ENCODE measurements at places on chromosomes 3 and 15.

- no peak for DNase-seq
These were observed 788.2 kb upstream of the ALCAM start for GRCh38 chr3:104578558-104578957.

- DNase-seq, result peak; percentile 64
These were observed 242.6 kb upstream of the TOPAZ1 start for GRCh38 chr3:43998836-43999727.

- DNase-seq, result no peak
These were observed 627.2 kb downstream of the CADM2 start for GRCh38 chr3:85586018-85586417.

- no peak for DNase-seq
These were observed 467.4 kb downstream of the EPHB1 start for GRCh38 chr3:135262441-135262840.

DNA sequence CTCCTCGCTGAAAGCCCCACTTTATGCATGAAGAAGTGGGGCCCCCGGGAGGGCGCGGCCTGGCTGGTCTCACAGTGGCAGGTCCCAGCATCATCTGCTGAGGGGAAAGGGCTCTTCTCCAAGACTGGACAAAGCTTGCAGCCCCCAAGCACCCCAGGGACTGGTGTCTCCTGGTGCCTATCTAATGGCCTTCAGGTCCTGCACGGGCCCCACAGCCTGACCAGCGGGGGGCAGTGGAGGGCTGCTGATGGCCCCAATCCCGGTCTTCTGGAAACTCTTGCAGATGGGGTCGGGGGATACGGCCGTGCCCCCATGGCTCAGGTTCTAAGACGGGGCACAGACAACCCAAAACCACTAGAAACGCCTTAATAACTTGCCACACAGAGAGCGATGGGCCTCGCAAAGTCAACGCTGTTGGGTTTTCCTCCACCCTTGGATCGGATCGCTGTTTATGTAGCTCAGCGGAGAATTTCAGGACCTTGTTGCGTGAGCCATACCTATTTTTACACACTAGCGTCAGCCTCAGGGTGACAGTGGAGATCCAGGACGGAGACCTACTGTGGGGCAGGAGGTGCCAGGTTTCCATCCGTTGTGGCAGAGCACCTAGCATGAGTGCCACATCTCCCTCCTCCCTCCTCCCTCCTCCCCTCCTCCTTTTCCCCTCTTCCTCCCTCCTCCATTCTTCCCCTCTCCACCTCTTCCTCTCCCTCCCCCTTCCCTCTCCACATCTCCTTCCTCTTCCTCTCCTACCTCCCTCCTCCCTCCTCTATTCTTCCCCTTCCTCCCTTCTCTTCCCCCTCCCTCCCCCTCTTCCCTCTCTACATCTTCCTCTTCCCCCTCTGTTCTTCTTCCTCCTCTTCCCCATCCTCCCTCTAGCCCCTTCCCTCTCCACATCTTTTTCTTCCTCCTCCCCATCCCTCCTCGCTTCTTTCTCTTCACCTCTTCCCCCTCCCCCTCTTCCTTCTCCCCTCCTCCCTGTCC, 79.3 kb upstream of the ALDH1L1 start:
- DNase-seq, result no peak

- no peak for DNase-seq
These were observed 184.3 kb downstream of the CDIN1 start for GRCh38 chr15:36763685-36764084.

DNA sequence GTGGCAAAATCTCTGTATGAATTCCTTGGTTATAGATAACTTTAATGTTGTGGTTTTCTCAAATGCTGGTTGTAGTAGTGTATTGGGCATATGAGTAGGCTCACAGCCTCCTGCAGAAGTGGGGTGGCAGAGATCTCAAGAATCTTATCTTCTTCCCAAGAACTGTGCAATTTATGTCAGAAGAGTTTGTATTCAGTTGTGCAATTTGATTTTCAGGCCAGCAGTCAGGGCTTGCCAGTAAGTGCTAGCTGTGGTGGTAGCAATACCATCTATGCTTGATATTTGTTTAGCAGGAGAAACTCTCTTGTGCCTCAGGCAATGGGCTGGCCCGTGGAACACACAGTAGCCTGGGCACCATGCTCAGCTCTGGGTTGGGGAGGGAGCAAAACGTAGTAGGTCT, 58.4 kb upstream of the GOLIM4 start:
- DNase-seq, result no peak

- peak; percentile 96 for DNase-seq
These were observed 15.2 kb downstream of the GNAI2 start for GRCh38 chr3:50251220-50251619.

DNA sequence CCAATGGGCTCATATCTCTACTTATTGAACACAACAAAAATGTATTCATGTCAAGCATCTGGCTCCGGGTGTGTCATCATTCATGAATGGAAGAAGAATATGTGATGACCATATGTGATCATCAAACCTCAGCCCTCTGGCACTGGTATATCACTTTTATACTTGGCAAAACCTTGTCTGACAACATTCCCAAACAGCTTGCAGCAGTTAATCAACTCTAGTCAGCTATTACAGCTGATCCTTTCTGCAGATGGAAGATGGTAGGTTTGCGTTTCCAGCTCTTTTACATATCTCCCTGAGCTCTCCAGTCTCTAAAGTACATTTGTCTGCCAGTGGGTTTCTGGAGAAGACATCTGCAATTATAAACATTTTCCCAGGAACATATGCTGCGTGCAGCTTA, 6.6 kb downstream of the PLSCR5 start:
- no peak for DNase-seq

- peak; percentile 86 for DNase-seq
These were observed 352.0 kb downstream of the GAP43 start for GRCh38 chr3:115975353-115975752.

GRCh38 chr3:146115619-146116018, 45.4 kb downstream of the PLOD2 start:
- no peak for DNase-seq

GRCh38 chr3:54185740-54186139, 63.4 kb downstream of the CACNA2D3 start:
- no peak for DNase-seq

DNA sequence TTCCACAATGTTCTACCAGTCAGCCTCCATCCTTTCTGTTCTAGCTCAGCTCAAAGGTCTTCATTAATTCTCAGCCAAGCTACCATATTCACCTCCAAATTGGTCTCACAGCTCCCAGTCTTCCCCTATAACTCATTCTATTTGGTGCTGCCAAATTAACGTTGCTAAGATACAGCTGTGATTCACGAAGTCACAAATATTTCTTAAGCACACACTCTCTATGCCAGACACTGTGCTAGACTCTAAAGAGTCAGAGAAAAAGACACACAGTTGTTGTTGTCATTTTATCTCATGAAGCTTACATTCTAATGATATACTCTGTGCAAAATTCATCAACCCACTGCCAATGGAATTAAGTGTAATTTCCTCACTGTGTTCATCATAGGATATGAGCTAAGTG, 102.8 kb downstream of the FRMD5 start:
- DNase-seq, result peak; percentile 50

DNA sequence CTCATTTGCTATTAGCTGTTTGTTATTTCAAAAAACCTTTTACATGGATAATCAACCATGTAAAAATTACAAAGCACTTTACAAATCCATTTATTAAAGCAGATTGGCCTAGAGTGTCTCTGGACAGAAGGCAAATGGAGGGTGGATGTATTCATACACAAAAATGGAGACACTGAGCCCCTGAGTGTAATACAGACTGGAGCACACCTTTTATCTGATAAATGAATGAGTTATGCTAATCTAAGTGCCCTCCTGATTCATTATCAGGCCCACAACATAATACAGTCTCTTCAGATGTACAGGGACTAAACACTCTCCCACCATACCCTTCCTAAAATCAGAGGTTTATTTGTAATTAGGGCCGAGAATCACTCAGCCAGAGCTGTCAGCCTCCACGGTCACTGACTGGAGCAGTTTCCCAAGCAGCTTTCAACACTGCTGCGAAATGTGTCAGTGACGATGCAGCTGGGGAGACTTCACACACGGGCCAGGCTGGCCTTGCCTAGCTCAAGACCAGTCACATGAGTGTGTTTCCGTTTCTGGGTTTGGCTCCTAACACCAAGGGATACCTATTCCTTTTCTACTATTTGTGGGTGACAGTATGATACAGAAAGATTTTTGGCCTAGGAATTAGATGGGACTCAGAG, 271.8 kb downstream of the ZIC1 start:
- DNase-seq, result no peak

- no peak for DNase-seq
These were observed 417.6 kb upstream of the SUCLG2 start for GRCh38 chr3:68072062-68072461.

- DNase-seq, result peak; percentile 36
These were observed 3.5 kb upstream of the MESP1 start for GRCh38 chr15:89754361-89755154.

DNA sequence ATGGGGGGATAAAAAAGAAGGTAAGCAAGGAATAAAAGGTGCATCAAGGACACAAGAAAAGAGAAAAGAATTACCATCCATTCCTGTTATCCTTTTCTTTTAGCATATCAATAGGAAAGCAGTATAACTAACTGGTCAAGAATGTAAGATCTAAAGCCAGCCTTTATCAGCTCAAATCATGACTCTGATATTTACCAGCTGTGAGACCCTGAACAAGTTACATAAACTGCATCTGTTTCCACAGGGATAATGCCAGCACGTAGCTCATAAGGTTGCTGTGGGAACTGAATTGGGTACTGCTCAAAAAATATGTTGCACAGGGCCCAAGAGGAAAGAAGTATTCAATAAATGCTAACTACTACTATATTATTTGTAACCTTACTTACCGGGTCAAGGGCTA, 1092.2 kb upstream of the CFAP20DC start:
- no peak for DNase-seq

- DNase-seq, result no peak
These were observed 296 bp downstream of the TPRA1 start for GRCh38 chr3:127590282-127590592.

DNA sequence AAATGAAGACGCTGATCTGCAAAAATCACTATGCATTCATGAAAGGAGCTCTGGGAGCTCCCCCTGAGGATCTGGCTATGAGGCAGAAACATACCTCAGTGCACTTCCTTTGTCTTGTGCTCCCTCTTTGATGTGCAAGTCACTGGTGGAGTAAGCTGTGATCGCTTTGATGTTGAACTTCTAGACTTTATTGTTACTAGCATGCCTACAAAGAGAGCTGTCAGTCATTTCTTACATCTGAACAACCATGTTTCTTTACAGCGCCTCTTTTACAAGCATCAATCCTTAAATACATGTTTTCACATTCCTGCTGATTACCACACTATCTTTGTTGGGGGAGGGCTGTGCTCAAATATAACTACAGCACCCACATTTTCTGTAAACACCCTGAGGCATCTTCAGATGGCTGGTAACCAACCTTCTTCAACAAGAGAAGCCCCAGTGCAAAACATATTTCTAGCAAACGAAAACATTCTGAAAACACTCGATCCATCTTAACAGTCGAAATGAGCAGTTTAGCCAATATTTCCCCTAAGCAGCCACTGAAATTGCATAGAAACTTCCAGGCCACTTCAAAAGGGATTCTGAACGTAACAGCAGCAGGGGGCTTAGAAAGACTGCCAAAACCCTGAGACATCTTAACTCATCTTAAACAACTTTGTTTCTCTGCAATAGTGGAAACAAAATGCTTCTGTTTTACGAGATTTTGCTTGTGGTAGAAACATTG, 101.9 kb upstream of the ICE2 start:
- no peak for DNase-seq

DNA sequence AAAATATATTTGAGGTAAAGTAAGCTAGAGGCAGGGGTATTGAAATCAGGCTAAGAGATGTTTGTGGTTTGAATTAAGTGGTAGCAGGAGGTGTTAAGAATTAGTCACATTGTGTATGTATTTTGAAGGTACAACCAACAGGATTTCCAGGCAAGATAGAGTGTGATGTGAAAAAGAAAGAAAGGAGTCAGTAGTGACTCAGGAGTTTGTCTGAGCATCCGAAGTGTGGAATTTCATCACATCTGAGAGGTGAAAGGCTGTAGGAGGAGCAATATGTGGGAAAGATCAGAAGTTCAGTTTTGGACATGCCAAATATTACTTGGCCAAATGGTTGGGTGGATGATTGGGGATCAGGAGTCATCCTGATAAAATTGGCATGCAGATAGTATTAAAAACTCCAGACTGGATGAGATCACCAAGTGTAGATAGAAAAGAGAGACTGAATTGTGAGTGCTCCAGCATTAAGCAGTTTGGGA, 32.1 kb upstream of the EBLN2 start:
- peak; percentile 77 for DNase-seq

- DNase-seq, result no peak
These were observed 89.6 kb upstream of the SNRK start for GRCh38 chr3:43196721-43197120.

DNA sequence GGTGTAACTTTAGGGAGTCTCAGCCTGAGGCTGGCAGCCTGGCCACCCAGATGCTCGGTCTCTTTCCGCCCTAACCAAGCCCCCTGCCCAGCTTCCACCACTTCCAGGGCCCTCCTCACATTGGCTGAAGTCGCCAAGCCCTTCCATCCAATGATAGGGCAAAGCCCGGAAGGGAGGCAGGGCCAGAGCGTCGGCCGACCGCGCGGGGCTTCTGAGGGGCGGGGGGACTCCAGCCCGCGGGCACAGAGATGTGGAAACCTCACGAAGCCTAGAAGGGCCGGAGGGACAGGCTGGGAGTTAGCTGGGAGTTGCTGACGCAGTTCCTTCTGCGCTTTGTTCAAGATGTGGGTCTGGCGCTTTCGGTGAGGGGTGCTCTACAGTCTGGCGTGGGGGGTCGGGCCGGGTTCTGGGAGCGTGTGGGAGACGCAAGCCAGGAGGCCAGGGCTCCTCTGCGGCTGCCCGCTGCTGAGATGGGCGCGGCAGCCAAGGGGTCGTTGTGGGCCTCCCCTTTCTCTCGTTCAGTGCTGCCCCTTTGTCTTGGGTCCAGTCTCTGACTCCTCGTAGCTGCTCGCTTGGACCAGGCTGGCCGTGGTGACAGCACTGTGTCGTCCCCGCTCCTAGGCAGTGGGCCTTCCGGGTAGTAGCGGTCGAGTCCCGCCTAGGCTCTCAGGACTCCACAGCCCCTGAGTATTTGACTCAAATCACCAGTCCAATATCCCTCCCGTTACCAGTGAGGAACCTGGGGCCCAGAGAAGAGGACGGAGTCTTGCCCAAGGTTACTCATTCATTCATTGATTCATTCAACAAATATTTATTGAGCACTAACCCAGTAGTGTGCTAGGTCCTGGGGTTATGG, at the start of gene ZNF660:
ZNF660 (plus strand) TSS at position 319 of the 856 bp plus-strand sequence. CDS start 9,230 bp downstream, outside the sequence.
- DNase-seq, result no peak

DNA sequence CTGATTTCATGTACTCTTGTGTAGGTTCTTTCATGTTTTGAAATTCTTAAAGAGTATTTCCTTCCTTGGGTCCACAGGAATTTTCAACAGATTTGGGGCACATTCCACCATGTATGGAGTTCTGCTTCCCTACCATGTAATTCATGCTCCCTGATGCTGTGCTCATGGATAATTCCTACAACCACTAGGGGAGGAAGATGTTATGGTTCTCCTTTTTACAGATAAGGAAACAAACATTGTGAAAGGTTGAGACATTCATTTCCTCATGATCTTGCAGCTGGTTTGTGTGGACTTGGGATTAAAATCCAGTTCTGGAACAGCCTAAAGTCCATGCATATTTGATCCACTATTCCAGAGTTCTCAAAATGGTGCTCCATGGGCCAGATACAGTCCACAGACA, 174.9 kb upstream of the FRMD4B start:
- no peak for DNase-seq
